HTR-8/SVneo (cell line): ENCODE measurements at places on chromosomes 6 and 20.
A peak's percentile ranks its signal among the peaks of the same experiment; 100 is the strongest.

GRCh38 chr6:33508935-33509926, 54.9 kb downstream of the ZBTB9 start:
- DNase-seq, result no peak

- no peak for DNase-seq
These were observed 100.1 kb downstream of the ASXL1 start for GRCh38 chr20:32458061-32458836.

GRCh38 chr6:14834851-14835530, 410.9 kb upstream of the JARID2 start:
- DNase-seq, result no peak

GRCh38 chr20:39016506-39016905, 54.4 kb downstream of the DHX35 start:
- no peak for DNase-seq

DNA sequence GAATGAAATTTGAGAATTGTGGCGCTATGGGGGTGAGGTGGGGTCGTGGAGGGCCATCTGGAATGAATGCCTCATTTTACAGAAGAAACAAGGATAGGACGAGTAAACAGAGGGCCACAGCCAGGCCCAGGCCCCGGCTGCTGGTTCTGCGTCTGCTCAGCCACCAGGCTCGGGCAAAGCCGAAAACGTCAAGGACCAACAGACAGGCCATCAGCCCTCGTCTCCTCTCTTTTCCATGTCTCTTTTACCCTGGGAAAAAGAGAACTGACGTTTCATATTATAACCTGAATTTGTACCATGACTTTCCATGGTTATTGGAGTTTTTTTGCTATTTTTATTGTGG, 212.4 kb upstream of the ARID1B start:
- no peak for DNase-seq

GRCh38 chr6:165439928-165440554, 130.6 kb upstream of the C6orf118 start:
- peak; percentile 5 for DNase-seq

GRCh38 chr6:71496722-71497033, 208.1 kb downstream of the OGFRL1 start:
- no peak for DNase-seq

DNA sequence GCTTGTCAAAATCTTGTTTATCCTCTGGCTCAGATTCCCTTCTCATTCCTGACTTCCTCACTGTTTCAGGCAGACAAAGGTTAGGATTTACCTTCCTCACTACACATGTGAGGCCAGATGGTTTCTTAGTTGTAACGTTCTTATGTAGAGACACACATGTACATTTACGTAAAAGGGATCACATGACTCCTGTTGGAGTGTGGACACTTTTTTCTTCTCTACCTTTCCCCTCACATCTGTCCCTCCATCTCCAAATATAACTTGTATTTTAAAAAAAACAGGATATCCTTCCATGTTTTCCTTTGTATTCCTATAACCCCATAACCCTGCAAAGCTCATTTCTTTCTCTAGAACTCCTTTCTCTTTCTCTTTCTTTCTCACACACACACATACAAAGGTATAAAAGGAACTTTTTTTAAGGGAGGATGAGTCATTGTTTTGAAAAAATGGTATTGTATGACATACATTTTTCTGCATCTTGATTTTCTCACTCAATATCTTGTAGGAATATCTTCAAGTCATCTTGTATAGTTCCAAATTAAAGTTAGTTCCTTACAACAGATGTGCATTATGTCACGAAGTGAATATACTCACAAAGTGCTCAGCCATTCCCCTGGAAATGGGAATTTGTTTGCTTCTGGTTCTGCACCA, 78.2 kb upstream of the SULF2 start:
- no peak for DNase-seq
